NCI-H345 (cell line): ENCODE measurements at places on chromosomes 1 and 21.
A peak's percentile ranks its signal among the peaks of the same experiment; 100 is the strongest.

- peak; percentile 24 for DNase-seq
These were observed 42.2 kb downstream of the KCNK1 start for GRCh38 chr1:233656032-233656635.

DNA sequence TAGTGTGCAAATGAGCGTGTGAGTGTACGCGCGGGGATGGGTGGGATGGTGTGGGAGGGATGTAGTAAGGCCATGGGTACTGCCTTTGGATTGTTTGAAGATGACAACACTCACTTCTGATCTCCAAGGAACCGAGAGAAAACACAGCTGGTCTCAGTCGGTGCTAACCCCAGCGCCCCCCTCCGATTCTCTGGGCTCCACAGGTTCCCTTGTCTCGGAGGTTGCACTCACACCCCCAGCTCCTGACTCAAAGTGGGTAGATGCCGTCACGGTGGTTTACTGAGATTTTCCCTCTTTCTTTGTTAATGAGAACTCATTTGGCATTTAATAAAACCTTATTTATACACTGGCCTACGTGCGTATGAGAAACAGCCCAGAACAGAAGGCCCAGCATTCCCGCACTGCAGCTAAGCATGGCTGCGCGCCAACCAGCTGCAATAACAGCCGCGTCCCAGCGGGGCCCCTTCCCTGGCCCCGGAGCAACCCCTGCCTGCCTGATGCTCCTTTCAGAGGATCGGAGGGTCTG lies 25.8 kb downstream of the ABCA4 start:
- no peak for DNase-seq

GRCh38 chr1:1212780-1213344 lies 1.1 kb downstream of the TNFRSF4 start:
- no peak for DNase-seq

DNA sequence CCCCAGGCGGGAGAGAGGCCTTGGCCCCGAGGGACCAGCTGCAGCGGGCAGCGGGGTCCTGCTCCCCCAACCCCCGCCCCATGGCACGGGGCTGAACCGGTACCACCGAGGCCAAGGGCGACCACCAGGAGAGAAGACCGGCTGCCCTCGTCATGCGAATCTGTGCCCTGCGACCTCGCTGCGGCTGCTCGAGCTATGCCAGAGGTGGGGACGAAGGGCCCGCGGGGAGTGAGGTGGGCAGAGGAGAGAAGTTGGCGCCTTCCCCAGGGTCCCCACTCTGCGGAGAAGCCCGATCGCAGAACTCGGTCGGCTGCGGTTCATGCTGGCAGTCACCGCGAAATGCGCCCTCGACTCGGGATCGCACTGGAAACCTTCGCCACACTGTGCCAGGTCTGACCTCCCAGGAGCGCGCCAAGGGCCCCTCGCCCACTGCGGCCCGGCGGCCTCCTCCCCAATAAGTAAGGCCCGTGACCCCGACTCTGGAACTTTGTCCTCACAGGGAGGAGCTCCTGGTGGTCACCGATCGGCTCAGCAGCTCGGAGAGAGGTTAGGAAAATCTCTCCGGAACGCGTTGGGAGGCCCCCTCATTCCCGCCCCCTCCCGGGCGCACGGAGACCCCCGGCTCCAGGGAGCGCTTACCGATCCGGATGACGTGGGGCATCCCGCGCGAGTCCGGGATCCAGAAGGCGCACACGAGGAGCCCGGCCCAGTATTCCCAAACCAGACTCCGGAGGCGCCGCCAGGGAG lies 787 bp downstream of the GRIK3 start:
- no peak for DNase-seq

GRCh38 chr1:93288558-93288957 lies 57.1 kb upstream of the DR1 start:
- no peak for DNase-seq

GRCh38 chr1:63643926-63644325 lies 50.7 kb downstream of the PGM1 start:
- DNase-seq = peak; percentile 23

- DNase-seq = no peak
These were observed 11.6 kb downstream of the KDM5B start for GRCh38 chr1:202796670-202797069.

DNA sequence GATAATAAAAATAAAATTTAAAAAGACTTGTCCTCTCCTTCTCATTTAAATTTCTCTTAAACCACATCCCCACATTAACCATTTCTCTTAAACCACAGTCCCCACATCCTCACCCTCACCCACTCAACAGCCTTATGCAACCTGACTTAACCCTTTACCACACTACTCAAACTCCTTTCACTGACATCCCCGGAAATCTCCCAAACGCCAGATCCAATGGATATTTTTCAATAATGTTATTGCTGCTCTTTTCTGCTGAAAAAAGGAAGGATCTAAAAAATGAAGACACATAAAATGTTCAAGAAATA lies 54.2 kb upstream of the EEIG2 start:
- DNase-seq = no peak

DNA sequence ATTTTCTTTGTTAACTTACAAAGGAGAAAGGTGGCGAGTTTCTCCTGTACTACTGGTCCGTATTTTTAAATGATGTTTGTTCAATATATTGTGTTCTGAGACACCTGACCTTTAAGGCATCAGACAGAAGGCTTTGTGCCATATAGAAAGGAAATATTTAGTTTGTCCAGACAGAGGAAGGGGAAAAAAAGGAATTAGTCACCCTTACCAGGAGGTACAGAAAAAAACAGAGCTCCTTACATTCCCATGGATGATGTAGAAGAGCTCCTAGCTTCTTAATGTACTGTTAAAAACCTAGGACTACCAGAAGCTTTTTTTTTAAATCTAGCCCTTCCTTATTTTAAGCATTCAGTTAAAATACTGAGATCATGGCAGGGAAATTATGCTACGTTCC lies 12.4 kb upstream of the PODN start:
- no peak for DNase-seq

DNA sequence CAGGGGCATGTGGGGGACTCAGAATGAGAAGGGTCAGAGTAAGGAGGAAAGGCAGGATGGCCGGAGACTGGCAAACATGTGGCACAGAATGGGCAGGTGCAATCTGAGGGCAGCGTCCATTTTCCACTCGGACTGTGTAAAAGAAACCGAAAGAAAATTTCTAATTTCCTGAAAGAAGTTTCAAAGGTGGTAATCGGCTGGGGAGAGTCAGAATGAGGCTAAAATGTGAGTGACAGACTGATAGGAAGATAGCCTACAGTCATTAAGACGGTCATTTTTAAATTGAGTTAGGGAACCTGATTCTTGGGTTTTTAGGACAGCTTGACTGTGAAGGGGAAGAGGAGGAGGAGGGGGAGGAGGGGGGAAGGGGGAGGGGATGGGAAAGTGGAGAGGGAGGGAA lies 23.6 kb downstream of the COA6 start:
- no peak for DNase-seq

DNA sequence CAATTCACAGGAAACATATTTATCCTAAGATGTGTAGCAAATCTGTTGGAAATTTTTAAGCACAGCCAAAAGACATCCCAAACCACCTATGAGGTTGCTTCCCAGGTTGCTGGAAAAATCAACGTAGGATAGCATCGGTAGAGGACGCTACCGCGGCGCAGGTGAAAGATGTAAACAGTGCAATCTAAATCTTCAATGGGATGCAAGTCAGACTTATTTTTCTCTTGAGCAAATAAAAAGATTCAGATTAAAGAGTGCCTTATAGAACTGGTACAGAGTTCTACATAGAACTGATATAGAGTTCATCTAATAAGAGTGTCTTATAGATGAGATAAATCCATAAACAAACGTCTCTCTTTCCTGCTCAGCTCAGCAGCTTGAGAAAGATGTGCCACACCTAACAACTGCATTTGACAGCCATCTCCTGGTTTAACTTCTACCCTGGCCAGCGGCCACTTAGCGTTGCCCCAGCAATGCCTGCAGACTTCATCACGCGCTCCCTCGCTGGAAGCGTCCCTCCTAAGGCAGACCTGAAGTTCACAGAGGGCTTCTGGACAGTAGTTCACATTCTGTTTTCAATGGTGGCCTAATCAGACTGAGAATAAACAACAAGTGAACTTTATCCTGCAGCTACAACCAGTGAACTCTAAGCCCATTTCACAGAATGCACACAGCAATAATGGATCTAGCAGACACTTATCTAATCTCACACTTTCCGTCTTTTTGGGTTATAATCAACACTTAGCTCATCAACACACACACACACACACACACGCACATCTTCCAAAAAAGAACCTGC lies 164.5 kb downstream of the TOMM20 start:
- DNase-seq = no peak

GRCh38 chr1:121471523-121471922 lies 286.7 kb downstream of the SRGAP2C start:
- DNase-seq = no peak

- DNase-seq = no peak
These were observed 54.9 kb downstream of the TBX15 start for GRCh38 chr1:118933051-118933781.

GRCh38 chr1:197902454-197903195 lies at the start of gene C1orf53:
Gene C1orf53 (plus strand): TSS chr1:197902630. CDS start chr1:197902650, 20 bp downstream.
- DNase-seq = peak; percentile 87

DNA sequence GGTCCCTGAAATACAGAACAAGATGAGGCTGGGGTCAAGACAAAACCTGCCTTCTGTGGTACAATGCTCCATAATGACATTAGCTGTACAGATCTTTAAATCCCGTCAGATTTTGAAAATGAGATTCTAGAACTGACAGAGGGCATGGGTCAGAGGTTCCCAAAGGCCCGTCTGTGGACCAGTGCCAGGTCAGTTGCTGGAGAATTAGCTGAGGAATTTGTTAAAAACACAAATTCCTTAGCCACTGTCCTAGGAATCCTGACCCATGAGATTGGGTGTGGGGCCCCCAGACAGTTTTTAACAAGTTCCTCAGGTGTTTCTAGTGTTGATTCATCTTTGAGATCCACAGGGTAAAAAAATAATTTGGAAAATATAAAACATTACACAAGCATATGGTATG lies 97.0 kb downstream of the SIPA1L2 start:
- DNase-seq = no peak

DNA sequence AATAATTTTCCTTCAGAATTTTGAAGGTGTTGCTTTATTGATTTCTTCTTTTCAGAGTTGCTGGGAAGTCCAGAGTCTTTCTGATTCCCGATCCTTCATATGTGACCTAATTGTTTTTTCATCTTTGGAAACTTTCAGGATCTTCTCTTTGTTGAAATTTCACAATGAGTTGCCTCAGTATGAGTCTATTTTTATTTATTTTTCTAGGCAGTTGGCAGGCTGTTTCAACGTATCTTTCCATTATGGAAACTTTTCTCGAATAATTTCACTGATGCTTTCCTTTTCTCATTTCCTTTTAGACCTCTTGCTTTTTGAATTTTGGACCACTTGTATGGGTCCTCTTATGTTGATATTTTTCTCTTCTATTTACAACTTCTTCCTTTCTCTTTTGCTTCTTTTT lies 354.3 kb downstream of the TGFB2 start:
- no peak for DNase-seq

GRCh38 chr1:24830680-24831272 lies 85.5 kb downstream of the CLIC4 start:
- peak; percentile 63 for DNase-seq

GRCh38 chr1:31902510-31902860 lies 35.7 kb downstream of the PTP4A2 start:
- DNase-seq = no peak

DNA sequence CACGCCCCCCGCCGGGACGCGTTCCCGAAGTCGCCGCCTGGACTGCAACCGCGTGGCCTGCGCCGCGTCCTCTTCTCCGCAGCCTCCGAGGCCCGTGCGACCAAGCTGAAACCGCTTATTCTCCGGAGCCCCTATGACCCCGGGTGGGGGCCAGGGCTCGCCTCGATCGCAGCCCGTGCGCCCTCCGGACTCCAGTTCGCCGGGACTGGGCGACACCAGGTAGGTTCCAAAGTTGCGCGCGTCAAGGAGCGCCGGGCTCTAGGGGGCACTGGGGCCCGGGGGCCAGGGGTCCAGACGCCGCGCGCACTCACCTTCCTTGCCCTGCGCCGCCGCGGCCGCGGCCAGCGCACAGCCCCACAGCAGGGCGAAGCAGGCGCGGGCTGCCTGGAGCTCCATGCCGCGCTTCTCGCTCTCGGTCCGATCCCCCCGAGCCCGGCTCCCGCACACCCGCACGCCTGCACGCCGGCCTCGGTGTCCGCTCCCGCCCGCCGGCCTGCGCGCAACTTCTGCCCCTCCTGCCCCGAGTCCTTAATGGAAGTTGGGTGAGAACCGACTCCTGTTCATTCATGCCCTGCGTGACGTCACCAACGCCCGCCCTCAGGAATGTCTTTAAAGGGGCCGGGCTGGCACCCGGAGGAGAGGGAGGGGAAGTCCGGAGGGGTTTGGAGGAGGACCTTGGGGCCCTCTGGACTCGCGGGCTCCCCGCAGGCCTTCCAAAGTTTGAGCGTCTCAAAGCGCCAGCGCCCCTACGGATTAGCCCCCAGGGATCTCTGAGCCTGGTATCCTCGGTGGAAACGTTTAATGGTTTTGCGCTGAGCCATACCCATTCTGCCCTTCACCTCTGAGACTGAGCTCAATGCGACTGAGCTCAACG lies at the start of gene EPHA2:
Gene EPHA2 (minus strand): TSS at position 533 of the 874 bp plus-strand sequence. CDS start 137 bp downstream, at position 396.
- peak; percentile 30 for DNase-seq

GRCh38 chr1:21317035-21317689 lies 26.9 kb upstream of the ECE1 start:
- no peak for DNase-seq

GRCh38 chr1:94872771-94873495 lies 52.8 kb downstream of the SLC44A3 start:
- DNase-seq = no peak

GRCh38 chr21:36321325-36322082 lies 1.5 kb downstream of the MORC3 start:
- DNase-seq = no peak
